CMK (cell line): ENCODE measurements at places on chromosomes 13 and 19.

GRCh38 chr13:63501702-63502101 lies 2086.1 kb upstream of the PCDH20 start:
- DNase-seq = no peak

- no peak for DNase-seq
Measured at GRCh38 chr19:8491574-8491973, 10.9 kb downstream of the PRAM1 start.

- DNase-seq = no peak
Measured at GRCh38 chr19:7657131-7657751, 11.6 kb upstream of the RETN start.

- peak; percentile 61 for DNase-seq
Measured at GRCh38 chr19:15101479-15102082, 5.6 kb upstream of the SYDE1 start.

GRCh38 chr13:60662595-60662994 lies 265.6 kb downstream of the TDRD3 start:
- DNase-seq = no peak

GRCh38 chr13:26914624-26915023 lies 154.0 kb upstream of the GPR12 start:
- DNase-seq = no peak

DNA sequence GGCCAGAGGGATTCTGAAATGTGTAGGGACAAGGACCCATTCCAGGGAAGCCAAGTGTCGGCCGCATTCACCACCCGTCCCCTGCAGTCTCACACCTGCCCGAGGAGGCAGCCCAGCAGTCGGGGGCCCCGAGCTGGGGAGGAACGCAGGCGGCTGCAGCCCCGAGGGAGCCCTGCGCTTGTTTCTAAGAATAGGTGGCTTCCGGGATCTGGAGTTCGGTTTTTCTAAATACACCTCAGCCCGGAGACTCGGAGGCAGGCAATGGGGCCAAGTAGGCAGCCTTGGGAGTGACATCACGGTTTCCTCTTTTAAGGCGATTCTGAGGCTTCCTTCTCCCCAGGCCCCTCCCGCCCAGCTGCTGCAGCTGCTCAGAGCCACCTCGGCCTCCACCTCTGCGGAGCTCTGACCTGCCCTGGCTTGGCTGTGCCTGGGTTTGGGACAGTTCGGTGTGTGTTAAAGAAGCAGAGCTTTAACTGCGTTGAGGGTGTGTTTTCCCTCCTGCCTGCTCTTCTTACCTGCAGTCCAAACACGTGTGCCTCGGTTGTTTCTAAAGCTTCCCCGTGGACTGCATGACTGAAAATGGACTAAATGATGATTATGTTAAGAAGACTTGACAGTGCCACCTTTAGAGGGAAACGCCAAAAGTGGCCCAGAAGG lies 80.5 kb downstream of the COL4A2 start:
- DNase-seq = no peak

DNA sequence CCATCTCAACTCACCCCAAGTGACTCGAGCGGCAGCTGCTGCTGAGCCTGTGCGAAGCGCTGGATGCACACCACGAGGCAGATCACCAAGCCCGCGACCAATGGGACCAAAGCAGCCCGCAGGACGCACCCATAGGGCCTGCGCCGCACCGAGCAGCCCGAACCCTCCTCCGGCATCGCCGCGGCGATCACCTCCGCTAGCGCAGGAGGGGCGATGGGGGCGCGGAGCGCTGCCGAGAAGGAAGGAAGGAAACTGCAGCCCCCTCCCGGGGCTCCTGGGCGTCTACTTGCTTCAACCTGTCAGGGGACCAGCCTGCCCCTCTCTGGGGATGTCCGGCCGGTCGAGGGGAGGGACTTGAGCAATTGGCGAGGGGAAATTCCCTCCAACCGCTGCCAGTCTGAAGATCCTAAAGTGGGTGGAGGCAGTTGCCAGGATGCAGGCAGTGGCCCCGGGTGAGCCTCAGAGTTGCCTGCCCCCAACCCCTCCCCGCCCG lies at the start of gene CD70:
Gene CD70, minus strand, starts transcription at position 324 of the 493 bp plus-strand sequence. Its CDS starts 148 bp downstream, at position 176.
- DNase-seq = no peak

DNA sequence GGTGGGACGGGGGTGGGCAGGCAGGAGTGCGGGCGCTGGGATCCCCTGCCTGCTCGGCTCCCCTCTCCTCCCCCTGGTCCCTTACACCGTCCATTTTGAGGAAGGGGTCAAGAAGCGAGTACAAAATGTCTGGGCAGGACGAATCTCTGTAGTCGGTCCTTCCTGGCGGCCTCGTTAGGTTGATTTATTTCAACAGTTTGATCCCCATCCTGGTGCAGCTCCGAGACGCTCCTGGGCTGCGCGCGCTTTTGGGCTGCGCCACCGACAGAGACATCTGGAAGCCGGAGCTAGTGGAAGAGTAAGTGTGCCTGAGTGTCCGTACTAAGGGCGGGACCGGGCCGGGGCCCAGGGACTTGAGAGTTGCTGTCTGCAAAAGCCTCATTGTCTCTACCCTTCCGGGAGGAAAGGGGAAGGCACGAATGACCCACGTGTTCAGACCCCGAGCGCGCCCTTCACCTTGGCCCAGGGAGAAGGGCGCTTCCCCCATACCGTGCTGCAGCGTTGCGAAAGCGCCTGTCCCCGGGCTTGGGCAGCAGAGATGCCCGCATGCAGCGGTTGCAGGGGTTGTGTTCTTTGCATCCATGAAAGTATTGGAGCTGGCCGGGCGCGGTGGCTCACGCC lies 1.8 kb downstream of the ZNF114 start:
- DNase-seq = no peak

DNA sequence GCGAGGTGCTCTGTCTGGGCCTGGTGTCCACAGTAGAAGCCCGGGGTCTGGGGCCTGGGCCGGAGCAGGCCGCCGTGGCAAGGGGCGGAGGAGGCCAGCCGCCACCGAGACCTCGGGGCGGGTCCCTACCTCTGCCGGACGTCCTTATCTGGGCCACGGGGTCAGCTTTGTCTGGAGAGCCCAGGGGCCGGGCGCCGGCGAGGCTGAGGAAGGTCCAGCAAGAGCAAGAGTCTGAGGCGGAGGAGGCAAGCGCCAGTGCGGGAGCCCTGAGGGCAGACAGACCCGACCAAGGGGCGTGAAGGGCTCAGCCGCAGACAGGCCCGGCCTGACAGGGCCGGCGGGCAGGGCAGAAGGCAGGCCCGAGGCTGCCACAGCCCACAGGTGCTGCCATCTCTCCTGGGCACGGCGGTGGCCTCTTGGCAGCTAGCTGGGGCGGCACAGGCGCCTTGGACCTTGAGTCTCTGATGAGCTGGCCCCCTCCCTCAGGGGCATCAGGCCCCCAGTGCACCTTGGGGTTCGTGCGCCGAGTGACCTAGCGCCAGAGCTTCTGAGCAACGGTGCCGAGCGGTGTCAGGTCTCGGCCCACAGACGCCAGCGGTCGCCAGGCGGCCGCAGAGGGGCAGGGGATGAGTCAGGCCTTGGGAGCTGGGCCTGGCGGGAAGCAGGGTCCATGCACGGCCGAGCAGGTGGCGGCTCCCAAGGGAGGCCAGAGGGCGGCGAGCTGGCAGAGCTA lies 19.1 kb upstream of the AKAP8 start:
- DNase-seq = no peak

GRCh38 chr13:112622375-112622774 lies 34.4 kb upstream of the TUBGCP3 start:
- no peak for DNase-seq

DNA sequence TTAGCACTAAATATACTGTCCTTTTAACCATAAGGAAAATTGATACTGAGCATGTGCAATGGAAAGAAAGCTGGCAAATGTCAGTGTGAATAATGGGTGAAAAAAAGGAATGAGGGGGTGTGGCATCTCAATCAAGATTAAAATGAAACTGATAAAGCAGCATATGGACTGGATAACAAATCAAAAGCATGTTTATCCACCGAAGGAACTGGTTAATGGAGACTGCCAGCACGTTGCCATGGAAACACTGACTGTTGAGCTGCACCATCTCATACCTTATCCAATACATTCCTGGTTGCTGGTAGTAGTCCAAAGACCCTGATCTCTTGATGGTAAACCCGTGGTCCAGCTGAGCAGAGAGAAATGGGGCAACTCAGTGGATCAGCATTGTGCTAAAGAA lies 311.4 kb upstream of the MAB21L1 start:
- no peak for DNase-seq

DNA sequence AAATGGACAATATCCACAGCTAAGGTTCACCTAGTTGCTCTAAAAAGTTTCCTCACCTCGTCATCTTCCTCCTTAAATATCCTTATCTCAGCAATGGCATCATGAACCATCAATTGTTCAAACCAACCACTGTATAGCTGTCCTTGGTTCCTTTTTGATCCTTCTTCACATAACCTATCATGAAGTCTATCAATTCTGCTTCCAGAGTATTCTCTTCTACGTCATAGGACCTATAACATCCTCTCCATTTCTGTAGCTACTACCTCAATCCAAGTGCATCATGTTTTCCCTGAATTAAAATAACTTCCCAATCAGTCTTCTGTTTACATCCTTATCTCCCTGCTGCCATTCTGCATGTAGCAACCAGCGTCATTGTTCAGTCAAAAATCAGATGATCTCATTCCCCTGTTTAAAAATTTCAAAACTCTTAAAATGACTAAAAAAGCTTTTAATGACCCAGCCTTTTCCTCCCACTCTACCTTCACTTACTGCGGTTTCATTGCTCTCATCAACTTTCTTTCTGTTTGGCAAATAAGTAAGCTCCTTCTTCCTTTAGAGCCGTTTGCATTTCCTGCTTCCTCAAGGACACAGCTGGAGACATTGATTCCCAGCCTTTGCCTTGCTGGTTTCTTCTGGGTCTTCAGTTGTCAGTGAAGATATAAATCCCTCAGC lies 223.9 kb upstream of the MIR17HG start:
- DNase-seq = no peak

- DNase-seq = no peak
Measured at GRCh38 chr13:19632915-19633478, 462 bp upstream of the MPHOSPH8 start.

DNA sequence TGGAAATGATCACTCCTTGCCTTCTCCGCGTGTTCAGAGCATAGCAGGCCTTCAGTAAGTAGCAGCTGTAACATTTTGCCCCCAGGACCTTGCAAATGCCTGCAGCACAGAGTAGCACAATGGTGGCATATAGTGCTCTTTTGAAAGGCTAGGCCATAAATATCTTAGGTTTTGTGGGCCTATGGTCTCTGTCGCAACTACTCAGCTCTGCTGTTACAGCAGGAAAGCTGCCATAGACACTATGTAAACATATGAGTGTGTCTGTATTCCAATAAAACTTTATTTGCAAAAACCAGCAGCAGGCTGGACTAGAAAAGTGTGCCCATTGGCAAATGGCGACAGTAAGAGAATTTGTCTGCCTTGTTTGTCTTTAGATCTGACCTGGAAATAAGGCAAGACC lies 9.4 kb downstream of the ITPKC start:
- no peak for DNase-seq

- peak; percentile 58 for DNase-seq
Measured at GRCh38 chr19:4916292-4917082, 7.2 kb downstream of the UHRF1 start.

DNA sequence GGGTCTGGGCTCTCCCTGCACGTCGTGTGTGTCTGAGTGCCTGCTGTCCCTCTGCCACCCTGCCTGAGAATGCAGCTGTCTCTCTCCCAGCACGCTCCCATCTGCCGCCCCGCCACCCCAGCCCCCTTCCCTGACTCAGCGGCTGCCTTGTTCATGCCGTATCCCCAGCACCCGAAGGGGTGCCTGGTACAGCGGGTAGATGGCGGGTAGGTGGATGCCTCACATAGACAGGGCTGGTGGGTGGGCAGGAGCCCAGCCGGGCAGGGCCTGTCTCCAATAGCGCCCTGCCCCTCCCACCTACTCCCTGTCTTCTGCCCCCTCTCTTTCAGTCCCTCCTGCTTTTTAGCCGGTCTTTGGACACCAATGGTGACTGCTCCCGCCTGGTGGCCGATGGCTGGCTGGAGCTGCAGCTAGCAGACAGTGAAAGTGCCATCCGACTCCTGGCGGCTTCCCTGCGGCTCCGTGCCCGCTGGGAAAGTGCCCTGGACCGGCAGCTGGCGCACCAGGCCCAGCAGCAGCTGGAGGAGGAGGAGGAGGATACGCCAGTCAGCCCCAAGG lies 30.3 kb downstream of the DHX34 start:
- DNase-seq = no peak

GRCh38 chr13:112999414-113000177 lies 30.6 kb downstream of the MCF2L start:
- no peak for DNase-seq
